ENCODE measurements at places on chromosomes 5 and 9.

DNA sequence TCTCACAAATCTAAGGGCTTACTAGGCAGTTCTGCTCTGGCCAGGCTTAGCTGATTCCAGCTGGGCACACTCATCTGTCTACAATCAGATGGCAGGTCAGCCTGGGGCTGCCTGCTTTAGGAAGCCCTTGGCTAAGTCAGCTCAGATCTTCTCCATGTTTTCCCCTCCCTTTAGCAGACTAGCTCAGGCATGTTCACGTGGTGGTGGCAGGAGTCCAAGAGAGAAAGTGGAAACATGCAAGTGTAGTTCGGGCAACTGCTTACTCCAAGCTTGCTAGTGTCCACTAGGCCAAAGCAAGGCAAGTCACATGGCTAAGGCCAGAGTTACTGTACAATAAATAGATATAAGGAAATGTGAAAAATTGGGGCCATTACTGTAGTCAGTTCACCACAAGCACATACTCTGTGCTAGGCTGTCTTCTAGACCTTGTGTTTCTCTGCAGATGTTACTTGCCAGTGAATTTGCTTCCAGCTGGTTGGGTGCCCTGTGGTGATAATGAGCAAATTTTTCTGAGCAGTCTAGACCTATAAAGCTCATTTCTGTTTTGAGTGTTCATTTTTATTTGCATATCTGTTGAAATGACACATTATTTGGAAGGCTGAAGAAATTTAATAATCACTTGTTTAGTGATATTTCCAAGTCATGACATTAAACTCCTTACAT lies 38.3 kb downstream of the RECK start:
- DNase-seq = no peak

DNA sequence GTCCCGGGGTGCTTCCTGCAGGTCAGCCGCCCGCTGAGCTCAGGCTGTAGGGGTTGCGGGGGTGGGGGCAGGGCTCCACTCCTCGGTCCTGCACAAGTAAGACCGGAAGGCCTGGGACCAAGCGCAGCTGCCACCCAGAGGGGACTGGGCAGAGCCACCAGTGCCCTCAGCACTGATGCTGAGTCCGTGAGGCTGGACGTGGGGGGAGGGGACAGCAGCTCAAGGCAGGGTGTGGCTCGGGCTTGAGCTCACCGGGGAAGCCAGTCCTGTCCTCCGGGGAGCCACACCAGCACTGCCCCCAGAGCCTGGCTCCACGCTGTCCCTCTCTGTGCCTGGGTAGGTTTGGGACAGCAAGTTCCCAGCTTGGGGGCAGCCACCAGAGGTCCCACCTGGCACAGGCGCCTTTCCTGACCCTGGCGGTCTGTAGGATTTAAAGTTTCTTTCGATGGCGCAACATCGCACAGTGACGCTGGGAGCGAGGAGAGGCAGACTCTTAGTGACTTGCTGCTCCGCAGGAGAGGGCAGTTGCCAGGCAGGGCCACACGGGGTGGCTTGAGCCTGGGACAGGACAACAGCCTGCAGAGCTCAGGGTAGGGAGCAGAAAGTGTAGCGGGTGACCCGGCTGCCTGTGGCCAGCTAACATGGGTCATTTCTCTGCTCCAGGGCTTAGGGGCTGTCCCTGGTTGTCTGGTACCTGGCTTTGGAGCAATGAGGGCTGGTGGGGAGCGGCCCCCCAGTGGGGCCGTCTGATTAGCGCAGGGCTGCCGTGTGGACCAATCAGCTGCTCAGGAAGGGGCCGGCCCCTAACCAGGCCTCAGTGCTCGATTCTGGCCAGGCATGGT lies 5.7 kb downstream of the LCN1 start:
- DNase-seq = no peak

DNA sequence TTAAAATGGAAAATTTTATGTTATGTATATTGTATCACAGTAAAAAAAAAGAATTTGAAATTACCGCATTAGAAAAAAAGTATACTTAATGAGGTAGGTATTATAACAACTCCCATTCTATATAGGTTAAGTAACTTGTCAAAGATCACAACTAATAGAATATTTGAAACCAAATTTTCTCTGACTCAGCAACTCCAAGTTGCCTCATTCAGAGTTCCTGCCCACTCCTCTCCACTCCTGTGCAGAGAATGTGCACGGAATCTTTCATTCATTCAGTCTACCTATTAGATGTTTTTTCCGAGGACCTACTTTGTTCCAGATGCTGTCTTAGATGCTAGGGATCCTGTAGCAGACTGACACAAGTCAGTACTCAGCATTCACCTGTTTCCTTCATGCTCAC lies 15.4 kb downstream of the SH3TC2 start:
- no peak for DNase-seq

DNA sequence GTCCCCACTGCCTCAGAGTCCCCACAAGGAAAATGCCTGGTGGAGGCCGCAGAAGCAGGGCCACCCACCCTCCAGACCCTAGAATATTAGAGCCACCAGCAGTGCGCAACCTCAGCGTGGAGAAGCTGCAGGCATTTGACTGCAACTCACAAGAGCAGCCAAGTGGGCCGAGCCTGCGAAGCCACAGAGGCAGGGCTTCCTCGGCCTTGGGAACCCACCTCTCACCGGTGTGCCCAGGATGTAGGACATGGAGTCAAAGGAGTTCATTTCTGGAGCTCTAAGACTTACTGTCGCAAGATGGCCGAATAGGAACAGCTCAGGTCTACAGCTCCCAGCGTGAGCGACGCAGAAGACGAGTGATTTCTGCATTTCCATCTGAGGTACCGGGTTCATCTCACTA lies 397.9 kb upstream of the PIK3R1 start:
- no peak for DNase-seq

DNA sequence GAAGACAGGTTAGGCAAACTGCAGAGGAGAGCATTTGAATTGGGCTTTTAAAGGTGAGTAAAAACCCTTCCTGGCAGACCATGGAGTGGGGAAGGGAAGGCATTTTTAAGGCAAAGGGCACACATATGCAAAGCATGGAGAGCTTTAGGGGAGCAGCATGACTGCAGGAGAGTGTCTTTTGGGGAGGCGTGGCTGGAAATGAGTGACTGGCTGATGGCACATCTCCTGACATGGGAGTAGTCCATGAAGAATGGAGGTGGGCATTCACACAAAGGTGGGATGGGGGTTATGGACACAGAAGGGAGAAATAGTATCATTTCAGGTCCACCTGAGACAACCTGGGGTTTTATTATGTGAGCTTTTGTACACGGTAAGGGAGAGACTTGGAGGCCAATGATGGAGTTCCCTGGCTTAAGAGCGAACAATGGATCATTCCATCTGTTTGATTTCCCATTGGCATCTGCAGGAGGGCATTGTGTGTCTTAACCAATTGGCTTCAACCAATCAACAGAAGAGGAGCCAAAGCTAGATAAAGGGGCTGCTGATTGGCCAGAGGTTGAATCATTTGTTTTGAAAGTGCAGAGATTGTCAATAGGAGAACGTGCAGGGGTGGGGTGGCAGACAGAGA lies 2.1 kb downstream of the NSG2 start:
- no peak for DNase-seq

DNA sequence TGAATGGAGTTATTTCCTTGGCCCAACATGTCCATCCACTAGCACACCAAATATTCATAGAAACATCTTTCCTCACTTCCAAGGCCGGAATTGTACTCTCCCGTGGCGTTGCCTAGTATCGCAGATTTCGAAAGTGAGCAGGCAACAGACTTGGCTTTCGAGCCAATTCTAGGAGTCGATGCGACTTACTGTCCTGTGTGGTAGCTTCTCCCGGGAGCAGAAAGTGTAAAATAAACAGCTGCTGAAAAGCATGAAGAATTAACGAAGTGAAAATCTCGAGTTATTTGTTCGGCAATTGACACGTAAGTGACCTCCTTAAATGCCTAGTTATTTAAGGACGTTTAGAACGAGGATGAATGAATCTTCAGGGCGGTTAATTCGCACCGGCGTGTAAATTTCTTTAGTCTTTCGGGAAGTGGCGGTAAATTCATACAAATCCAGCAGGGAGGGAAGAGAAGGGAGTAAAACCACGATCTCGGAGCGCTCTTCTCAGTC lies 449 bp upstream of the PCSK5 start:
- no peak for DNase-seq

DNA sequence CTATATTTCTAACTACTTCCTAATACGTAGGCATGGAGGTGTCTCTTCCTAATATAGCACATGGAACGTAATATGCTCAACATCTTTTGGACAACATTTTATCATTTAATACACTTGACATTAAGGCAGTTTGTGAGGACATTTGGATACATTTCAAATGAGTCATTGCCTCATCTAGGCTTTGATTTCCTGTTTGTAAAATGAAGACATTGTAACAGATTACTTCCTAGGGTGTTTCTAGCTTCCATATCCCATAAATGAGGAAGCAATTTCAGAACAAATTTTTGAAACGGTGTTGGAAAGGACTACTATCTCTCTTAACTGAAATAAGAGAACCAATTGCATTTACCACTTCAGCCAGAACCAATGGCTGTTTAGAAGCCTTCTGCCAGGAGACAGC lies 38.7 kb downstream of the SLC28A3 start:
- DNase-seq = no peak

GRCh38 chr5:86716121-86716520 lies 98.4 kb downstream of the COX7C start:
- DNase-seq = no peak

GRCh38 chr5:128736553-128736952 lies 198.5 kb upstream of the FBN2 start:
- no peak for DNase-seq

DNA sequence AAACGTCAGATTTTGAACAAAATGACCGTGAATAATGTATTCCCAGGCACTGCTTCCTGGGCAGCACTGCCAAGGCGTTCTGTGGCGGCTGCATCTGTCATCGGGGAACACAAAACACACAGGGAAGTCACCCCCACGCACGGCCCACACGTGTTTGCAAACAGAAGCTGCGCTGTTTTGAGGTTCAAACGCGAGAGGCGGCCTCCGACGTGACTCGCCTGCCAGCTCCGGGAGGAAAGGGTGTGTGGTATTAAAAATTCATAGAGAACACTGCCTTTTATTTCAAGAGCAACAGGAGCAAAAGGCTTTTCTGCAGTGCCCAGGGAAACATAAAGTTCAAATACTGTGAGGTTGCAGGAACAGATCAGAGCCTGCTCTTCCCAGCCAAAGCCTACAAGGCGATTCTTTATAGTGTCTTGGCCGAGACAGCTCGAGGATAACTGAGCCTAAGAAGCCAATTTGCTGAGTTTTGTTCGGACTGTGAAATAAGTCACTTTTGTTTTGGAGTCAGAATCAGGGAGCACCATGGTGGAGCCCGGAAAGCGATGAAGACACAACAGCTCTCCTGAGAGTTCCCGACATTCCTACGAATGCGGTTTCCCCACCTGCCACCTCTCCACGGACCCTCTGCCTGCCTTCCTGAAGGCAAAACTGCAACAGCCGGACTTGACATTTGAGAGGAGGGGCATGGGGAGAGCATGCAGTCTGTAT lies 115.3 kb upstream of the IRX2 start:
- DNase-seq = no peak

DNA sequence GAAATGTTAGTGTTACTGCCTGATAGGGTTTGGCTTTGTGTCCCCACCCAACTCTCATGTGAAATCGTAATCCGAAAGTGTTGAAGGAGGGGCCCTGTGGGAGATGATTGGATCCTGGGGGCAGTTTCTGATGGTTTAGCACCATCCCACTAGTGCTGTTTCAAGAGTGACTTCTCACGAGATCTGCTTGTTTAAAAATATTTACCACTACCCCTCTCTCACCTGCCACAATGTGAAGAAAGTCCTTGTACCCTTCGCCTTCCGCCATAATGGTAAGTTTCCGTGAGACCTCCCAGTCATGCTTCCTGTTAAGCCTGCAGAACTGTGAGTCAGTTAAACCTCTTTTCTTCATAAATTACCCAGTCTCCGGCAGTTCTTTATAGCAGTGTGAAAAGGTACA lies 2.6 kb upstream of the RFX3 start:
- DNase-seq = no peak

DNA sequence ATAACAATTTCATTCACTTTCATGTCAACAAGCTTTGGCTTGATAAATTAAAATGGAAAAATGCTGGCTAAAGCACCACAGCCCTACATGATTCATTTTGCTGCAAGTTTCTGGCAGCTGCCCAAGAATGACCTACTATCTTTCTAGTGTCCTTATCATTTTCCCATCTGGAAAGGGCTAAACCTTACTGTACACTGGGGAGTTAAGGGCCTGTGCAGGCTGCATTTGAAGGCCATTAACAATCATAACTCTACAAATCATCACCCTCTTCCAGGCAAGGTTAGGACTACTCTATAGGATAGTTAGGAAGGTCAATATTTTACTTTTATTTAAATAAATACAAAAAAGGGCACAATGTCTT lies 579.7 kb upstream of the ZNF608 start:
- DNase-seq = no peak
